ENCODE measurements at places on chromosomes 6 and 20.

- no peak for DNase-seq
These were observed 336 bp upstream of the LY6G5C start for GRCh38 chr6:31681135-31681671.

DNA sequence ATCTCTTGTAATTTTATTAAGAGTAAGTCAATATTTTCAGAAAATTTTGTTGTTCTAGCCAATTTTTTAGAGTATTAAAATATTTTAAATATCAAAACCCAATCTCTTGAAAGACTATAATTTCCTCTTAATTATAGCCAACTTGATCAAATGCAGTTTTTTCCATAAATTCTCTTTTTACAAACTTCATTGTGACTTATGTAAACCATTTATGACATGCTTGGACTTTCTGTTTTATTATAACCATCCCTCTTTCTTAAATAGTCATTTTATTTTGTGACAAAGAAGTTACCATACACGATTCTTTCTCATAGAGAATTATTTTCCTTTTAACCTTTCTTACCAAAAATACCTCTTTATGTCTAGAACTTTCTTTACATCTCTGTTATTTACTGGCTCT lies 1075.5 kb downstream of the KHDRBS2 start:
- DNase-seq, result no peak

GRCh38 chr20:47252879-47253307 lies 103.6 kb downstream of the ZMYND8 start:
- DNase-seq, result no peak

DNA sequence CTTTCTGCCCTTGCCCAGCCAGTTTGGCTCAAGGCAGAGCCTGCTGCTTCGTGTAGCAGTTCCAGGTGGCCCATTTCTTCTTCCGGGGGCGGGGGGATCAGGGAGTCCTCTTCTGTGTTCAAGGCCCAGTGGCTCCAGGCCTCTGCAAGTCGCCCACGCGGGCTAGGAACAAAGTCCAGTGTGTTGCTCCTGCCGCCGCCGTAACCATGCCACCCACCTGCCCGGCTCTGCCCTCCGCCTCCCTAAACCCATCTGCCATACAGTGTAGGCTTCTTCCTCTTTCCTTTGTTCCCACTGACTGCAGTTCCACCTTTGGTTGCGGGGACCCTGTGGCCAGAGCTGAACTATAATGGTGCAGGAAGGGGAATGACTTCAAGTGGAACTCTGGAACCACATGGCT lies 43.9 kb upstream of the SRF start:
- no peak for DNase-seq

GRCh38 chr20:23937303-23938117 lies 51.1 kb downstream of the GGTLC1 start:
- DNase-seq, result peak; percentile 68

GRCh38 chr6:114195027-114195365 lies 147.8 kb downstream of the HS3ST5 start:
- DNase-seq, result no peak

DNA sequence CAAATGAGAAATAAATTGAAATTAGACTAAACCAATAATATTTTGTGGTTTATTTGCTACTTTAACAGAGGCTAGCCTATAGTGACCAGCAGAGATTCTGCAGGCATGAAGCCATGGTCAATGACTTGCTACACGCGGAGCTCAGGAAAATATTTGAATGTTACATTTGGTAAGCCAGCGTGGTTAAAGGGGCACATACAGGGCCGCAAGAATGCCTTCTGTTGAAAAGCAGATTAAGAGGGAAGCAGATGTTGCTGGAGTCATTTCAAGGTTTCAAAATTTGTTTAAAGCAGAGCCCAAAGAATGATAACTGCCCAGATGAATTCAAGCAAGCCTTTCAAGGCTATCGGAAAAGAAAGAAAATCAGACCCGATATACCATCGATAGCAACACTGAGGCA lies 294.3 kb upstream of the MAN1A1 start:
- no peak for DNase-seq

DNA sequence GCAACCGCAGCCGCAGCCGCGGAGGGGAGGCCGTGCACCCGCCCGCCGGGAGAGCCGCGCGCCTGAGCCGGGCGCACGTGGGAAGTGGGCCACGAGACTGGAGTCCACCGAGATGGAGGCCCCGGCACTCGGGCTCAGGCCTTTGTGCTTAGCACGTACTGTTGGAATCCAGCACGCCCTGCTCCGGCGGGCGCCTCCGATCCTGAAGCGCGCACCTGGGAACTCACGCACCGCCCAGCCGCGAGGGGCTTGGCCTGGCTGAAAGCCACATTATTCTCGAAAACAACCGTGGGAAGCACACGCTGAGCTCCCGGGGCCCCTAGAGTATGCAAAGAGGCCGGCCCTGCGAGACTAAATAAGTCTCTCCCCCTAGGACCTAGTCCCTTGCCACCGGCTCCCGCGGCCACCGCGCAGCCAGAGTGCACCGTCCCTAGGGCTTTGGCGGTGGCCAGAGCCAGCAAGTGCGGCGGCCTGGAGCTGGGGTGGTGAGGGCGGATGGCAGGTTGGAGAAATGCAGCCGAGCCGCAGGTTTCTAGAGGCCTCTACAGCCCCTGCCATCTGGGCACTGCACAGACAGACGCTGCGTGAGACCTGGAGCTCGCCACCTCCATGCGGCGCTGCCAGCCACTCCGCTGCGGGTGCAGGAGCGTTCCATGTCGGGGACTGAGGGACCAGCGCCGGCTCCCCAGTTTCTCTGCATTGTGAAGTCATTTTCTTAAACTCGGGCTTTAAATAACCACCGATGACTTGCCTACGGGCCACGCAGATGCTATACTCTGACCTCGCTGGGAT lies 42.0 kb upstream of the LY86 start:
- DNase-seq, result no peak

GRCh38 chr6:11788043-11788442 lies 9.4 kb upstream of the ADTRP start:
- no peak for DNase-seq

DNA sequence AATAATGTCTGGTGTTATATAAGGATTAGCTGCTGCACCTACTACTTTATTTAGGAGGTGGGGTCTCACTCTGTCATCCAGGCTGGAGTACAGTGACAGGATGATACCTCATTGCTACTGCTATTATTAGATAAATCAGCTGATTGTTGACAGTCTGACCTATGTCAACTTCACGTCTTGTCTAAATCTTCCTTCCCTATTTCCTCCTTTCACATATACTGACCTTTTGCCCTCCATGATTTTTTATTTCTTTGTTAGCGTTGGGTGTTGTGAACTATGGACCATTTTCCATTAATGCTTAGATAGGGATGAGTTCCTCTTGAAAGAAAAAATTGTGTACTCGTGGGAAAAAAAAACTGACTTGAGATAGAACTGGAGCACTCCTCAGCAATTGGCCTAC lies 109.9 kb upstream of the BEND6 start:
- no peak for DNase-seq

DNA sequence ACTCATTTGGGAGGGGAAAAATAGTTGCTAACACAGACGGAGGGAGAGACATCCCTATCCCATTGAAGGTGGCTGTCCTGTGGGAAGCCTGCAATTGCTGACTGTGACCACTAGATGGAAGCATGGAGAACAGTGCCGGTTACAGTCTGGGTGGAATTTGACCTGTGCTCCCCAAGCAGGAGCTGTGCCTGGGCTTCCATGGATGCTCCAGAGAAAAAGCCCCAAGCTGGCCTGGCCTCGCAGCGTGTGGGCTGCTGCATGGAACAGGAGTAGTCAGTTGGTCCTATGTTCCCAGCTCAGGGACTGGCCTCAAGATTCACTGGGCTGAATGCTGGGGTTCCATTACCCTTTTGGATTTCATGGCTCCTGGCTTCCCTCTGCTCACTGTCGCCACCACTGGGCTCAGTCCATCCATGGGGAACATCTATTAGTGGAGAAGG lies 116.3 kb upstream of the CHD6 start:
- DNase-seq, result peak; percentile 3

GRCh38 chr6:157879034-157879872 lies 56.2 kb downstream of the SNX9 start:
- no peak for DNase-seq

DNA sequence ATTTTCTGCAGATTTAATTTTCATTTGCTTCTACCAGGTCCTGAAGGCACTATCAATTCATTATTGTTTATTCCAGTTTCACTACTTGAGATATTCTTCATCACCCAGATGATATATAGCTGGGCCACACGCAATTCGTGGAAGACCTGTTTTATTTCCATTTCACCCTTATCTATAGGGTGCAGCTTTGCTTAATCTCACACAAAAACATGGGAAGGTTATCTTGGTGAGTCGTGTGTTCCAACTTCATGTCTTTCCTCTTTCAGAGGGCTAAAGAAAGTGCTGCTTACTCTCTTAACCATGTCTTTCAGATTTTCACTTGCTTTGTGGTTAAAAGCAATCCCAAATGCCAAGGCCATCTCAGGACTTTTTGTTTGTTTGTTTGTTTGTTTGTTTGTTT lies 194.0 kb downstream of the SOD2 start:
- no peak for DNase-seq

- no peak for DNase-seq
These were observed 29.8 kb upstream of the RHAG start for GRCh38 chr6:49666480-49666879.

GRCh38 chr6:89858041-89858440 lies 28.4 kb downstream of the CASP8AP2 start:
- no peak for DNase-seq

DNA sequence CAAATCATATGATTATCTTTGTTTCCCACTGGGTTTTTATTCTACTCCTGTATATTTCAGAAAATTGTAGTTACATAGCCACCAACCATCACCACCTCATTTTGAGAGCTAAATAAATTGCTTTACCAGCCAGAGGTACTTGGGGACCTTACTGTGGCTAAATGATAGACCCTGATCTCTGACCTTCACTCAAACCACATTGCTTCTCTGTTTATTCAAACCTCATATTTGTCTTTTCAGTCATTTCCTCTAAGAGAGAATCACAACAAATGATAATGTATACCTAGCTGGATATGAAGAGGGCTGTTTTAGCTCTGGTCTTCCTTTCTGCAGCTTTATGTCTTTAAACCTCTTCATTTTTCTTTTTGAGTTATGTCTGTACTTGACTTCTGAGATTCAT lies 142.8 kb downstream of the ADGB start:
- no peak for DNase-seq

Data from CD4-positive, alpha-beta memory T cell (primary cell).